ENCODE measurements at places on chromosomes 7 and 10.

GRCh38 chr10:2914741-2915140 lies 152.6 kb upstream of the PFKP start:
- no peak for DNase-seq

- DNase-seq: no peak
Observed at GRCh38 chr10:93589648-93590562, 11.1 kb downstream of the RBP4 start.

DNA sequence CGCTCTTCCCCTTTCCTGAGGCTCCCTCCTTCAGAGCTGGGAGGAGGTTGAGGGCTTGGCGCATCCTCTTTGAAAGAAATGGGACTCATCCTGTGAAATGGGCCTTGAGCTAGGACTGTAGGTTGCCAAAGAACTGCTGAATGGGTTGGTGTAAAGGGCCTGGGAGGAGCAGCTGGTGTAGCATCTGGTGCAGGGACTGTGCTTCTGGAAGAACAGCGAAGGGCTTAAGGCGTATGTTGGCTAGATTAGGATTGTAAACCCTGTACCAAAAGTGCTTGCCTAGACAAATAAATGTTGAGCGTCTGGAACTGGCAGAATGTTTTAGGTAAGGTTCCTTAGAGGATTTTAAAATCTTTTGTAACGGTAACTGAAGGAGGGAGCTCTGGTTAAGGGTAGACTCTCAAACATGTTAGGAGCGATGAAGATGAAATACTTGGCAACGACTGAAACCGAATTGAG lies 563 bp downstream of the STAM start:
- no peak for DNase-seq

- DNase-seq: no peak
Observed at GRCh38 chr10:121928528-121928884, 675 bp upstream of the ATE1 start.

DNA sequence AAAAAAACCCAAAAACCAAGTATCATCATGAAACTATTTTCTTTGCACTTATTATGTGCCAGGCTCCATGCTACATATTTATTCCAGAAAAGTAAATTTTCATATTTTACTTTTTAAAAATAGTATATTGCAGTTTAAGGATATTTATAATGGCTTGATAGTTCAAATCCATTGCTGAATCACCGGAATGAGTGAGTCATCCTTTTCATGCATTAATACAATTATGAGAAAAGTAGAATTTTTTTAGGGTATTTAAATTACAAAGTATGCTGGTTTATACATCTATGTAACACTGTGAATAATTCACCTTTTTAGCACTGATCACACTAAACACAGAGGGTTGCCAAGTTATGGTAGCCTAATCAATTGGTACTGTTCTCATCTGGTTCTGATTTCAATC lies 54.3 kb downstream of the SLC16A9 start:
- no peak for DNase-seq

- no peak for DNase-seq
Observed at GRCh38 chr10:32054094-32054493, 2.1 kb downstream of the KIF5B start.

GRCh38 chr10:132641401-132641800 lies 103.8 kb downstream of the INPP5A start:
- DNase-seq: no peak

GRCh38 chr7:70710011-70710480 lies 421.9 kb upstream of the GALNT17 start:
- no peak for DNase-seq

DNA sequence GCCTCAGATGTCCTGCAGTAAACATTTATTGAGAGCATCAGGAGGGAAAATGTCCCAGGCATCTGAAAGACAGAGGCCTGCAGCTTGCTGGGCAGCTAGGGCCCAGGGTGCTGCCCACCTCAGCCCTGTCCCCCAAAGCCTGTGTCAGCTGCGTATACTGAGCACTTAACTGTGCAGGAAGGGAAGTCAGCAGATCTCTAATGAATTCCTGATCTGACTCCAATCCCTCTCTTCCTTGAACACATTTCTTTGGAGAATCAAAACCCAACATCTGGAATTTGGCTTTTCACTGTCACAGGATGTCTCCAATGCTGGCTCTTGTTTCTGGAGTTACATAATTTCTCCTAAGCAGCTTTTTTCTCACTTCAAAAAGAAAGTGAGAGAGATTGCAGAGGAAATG lies 364.7 kb upstream of the NFE2L3 start:
- DNase-seq: no peak

- DNase-seq: no peak
Observed at GRCh38 chr10:133616371-133617130, 10.0 kb downstream of the FRG2B start.

- no peak for DNase-seq
Observed at GRCh38 chr7:96361116-96361857, 39.4 kb upstream of the SLC25A13 start.

DNA sequence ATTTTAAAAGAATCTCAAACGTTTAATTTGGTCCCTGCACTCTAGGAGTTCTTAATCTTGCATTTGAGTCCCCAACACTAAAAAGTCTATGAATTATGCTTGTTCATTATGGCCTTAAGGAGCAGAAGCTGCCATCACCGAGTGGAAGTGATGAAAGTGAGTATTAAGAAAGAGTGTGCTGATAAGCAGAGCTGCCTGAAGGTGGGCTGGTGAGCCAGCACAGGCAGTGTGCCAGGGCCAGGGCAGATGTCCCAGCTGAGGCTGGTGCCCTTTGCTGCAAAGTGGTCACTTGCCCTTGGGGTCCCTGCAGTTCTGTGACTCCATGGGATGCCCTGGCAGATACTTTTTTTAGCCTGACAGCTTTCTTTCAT lies 72.9 kb upstream of the LOXL4 start:
- no peak for DNase-seq

DNA sequence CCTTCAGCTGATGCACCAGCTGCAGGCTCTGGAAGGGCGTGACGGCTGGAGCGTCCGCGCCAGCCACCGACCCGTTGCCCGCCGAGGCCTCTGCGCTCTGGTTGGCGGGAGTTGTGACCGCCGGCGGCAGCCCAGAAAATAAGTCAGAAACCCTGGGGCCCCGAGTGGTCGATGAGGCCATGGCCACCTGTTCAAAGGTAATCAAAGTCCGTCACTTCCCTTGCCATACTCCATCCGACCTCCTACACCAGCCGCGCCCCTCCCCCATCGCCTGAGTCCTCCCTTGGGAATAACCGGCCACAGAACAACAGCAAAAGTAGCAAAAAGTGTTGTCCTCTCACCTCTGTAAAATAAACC lies 406 bp downstream of the PRLHR start:
- no peak for DNase-seq

DNA sequence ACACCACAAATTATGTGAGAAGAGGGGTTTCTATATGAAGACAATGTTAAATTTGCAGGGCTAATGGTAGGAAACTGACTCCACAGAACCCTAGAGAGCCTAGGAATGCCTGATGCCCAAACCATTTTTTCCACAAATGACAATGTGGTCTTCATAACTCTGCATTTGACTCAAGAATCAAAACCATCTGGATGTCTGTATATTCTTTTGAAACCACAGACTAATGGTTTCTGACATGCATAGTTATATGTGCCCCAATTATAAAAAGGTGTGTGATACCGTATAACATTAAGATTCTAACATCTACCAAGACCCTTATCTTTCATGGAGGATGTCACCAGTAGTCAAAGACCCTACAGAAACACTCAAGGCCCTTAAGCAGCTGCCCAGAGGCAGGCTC lies 20.3 kb downstream of the SEC61G start:
- no peak for DNase-seq

DNA sequence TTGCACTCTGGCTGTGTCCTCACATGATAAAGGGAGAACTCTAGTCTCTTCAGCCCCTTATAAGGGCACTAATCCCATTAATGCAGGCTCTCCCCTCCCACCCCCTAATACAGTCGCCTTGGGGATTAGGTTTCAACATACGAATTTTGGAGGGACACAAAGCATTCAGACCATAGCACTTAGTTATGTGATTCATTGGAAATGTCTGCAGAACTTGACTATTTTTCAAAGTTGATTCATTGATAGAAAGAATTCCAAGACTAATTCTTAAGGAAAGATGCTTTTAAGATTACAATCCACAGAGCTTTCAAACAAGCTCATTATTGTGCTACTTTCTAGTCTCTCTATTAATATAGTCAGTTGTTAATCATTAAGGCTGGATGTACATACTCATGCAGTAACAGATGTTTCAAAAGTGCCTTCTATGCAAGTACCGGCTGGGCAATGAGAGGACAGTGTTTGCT lies 85.3 kb upstream of the RPA3 start:
- DNase-seq: no peak

- no peak for DNase-seq
Observed at GRCh38 chr10:13857451-13857850, 270.7 kb downstream of the PRPF18 start.

GRCh38 chr7:37686556-37687345 lies 3.2 kb downstream of the GPR141 start:
- no peak for DNase-seq

DNA sequence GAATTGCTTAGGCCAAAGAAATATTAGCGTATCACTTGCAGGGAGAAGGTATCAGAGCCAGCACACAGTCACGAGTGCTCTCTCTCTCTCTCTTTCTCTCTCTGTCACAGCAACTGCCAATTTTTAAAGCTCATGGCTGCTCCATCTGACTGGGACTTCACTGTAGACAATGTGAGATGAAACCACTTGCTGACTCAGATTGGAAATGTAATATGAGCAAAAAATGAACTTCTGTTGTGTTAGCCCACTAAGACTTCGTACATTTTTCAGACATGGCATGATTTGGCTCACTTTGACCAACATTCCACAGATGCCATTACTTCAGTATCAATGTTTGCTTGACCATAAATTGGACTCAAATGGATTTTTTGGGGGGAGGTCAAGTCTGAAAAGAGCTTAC lies 68.1 kb downstream of the DGKB start:
- no peak for DNase-seq

DNA sequence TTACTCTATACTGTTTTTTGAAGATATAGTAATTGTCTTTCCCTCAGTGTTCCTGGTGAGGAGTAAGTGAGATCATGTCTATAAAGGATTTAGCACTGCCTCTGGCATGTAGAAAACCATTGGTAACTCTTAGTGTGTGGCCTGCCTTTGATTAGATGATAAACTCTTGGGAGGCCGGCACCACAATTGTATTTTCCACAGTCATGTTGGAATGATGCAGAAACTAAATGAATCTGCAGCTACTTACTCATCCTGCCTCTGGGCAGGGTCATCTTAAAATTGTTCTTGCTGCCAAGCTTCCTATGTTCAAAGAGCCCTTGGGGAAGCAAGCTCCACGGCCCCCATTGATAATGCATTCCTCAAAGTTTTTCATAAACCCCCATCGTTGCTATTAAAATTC lies 204.6 kb downstream of the ANKRD7 start:
- DNase-seq: no peak

- DNase-seq: no peak
Observed at GRCh38 chr7:452226-452751, 67.4 kb downstream of the PDGFA start.

DNA sequence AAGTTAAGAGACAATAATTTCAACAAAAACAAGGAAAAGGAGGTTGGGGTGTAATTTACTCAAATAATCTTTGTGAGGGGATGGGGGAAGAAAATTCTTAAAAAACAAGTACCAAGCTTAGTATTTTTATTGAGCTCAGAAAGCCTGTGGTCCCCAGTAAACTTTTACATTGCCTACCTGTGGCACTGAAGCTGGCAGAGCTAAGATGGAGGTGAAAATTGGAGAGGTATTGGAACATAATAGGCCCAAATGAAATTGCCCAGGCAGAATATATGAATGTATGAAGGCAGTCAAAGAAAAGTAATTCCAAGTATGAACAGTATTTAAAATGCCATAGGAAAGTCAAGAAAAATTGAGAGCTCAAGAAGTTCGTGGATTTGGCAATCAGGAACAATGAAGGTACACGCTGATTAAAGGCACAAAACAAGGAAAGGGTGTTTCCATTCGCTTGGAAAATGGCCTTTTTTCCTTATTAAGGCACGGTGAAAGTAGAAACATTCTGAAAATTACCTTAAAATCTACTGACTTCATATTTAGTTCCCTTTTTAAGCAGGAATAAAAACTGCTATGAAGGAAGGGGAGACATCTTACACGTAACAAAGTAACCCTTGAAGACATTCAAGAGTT lies 3.4 kb upstream of the KMT2E start:
- no peak for DNase-seq

Measured in activated effector memory CD4-positive, alpha-beta T cell treated with anti-CD3 and anti-CD28 coated beads, Interleukin-2, amount 50 U/mL, for 16 hours (primary cell).